Stimulated activated CD4-positive, alpha-beta T cell treated with anti-CD3 and anti-CD28 coated beads, Interleukin-1b, Interleukin-23, amount 100 ng/mL, for 4 hours (primary cell): ENCODE measurements at places on chromosomes 1 and 21.

- DNase-seq, result no peak
Measured at GRCh38 chr1:54486907-54487306, 61.1 kb upstream of the ACOT11 start.

- DNase-seq, result no peak
Measured at GRCh38 chr1:150352866-150353265, 11.1 kb upstream of the RPRD2 start.

DNA sequence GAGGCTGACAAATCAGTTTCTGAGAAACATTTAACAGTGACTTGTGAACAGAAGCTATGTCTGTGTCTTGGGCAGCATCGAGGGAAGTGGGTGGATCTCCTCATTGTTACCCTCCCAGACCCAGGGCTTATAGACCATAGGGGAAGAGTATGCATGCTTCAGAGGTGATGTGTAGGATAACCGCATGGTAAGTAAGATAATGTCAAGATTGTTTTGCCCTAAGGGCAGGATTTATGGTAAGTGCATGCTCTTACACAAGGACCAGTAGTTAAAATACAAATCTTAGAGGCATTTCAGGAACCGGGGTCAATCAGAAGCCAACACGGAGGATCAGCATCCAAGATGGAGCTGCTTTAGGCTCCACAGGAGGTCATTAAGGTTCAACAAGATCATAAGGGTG, 7.7 kb upstream of the PRMT2 start:
- DNase-seq, result no peak

- DNase-seq, result no peak
Measured at GRCh38 chr1:11431941-11432507, 46.9 kb upstream of the DISP3 start.

DNA sequence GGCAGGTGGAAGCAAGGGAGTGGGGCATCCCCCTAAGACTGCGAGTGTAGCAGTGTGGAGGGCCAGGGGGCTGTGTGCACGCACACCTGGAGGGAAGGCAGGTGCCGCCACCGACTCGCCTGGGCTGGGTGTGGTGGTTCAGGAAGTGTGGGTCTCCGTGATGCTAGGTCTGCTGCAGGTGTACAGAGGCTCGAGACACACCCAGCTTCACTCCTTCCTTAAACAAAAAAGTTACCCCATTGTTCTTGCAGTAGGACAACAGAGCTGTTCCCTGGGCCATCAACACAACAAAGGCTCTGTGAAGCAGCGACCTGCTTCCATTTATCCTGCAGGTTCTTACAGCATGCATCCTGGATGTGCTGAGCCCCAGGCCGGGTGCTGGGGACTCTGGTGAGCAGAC, 100.4 kb upstream of the TMEM51 start:
- DNase-seq, result no peak

DNA sequence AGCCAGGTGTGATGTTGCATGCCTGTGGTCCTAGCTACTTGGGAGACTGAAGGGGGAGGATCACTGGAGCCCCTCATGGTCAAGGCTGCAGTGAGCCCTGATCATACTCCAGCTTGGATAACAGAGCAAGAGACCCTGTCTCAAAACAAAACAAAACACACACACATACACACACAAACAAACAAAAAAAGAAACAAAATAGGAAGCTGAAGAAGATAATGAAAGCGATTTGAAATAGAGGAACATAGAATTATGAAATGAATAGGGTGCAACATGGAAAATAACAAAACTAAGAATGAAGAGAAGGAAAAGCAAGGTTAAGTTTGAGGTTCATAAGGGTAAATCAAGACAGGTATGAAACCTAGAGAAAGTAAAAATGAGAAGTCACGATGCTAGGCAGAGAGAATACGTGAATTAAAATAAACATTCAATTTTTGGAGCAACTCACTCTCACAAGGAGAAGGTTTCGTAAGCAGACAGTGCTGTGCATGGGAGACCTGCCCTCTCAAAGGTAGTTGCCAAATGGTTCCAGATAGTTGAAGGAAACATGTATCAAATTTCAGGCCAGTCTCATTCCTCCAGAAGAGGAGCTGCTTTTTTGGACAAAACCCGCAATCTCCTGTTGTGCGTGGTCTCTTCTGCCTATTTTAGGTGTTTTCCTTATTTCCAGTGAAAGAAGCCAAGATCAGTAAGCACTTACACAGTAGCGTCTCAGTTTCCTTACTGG, 3.3 kb downstream of the CD46 start:
- no peak for DNase-seq

DNA sequence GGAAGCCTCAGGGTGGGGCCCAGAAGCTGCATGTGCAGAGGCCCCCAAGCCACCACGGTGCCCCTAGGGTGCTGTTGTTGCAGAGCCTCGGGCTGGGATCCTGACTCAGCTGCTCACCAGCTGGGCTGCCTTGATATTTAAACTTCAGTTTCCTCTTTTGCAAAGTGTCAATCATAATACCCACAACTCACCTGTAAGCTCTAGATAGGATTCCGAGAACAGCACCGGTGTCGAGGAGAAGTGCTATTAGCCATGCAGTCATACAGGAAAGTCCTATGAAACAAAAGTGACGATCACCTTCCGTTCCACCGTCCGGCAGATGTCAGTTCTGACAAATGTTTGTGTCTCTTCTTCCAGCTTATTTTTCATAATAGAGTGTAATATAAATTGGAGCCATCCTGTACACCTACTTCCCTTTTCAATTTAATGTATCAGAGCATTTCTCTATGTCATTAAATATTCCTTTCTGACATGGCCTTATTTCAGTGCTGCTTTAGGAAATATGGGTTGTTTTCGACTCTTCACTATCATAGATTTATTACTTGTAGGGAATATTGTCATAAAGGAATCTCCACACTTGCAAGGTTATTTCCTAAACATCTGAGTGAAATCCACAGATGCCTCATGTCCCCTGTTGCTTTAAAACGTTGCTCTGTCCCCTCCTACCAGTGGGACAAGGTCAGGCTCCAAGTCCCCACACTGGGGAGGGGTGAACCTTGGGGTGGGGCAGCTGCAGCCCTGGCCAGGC, 100.8 kb downstream of the SIK1 start:
- DNase-seq, result no peak
